Psoas muscle (tissue), 8 donors: ENCODE measurements at places on chromosomes 5 and 9.

GRCh38 chr9:105331160-105331559, 86.7 kb downstream of the SLC44A1 start:
- no peak for DNase-seq

DNA sequence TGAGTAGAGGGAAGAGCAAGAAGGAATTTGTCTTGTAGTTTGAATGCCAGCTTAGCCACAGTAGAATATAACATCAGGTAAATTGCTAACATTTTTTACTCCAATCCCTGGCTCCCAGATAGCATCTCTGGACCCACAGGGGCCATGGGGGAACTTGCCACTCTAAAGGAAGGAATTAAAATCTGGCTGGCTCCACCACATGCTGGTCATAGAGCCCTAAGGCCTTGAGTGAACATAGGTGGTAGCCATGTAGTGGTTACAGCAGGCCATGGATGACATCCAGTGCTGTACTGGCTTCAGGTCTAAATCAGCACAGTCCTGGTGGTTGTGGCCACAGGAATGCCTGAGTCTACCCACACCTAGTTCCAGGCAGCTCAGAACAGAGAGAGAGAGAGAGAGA, 109.9 kb upstream of the RGMB start:
- DNase-seq = no peak

- DNase-seq = no peak
Measured at GRCh38 chr5:61784341-61784740, 452.3 kb downstream of the ZSWIM6 start.

DNA sequence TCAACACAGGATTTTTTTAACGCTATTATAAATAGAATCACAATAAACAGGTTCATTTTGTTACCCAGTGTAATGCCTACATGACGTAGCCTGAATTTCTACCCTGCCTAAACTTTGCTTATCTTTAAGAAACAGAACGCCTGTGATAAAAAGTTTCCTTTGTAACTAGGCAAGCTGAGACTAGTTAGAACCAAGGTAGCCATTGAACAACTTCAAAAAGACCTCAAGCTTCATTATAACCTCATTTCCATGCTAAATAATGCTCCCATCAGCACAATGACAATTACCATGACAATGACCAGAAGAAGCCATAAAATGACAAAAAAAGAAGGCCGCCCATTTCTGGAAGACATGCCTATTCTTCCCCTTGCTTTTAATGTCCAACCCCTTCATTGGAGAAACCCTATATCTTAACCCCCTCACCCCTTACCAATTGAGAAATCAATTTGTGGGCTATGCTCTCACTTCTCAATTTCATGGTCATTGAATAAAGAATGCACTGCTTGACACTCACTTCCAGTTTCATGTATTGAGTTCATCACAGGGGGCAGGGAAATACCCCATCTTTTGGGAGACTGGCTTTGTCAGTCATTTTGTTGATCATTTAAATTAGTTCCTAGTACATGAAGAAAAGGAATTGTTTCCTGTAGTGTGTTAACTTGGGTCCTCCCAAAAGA, 276.8 kb downstream of the MCTP1 start:
- DNase-seq = no peak

DNA sequence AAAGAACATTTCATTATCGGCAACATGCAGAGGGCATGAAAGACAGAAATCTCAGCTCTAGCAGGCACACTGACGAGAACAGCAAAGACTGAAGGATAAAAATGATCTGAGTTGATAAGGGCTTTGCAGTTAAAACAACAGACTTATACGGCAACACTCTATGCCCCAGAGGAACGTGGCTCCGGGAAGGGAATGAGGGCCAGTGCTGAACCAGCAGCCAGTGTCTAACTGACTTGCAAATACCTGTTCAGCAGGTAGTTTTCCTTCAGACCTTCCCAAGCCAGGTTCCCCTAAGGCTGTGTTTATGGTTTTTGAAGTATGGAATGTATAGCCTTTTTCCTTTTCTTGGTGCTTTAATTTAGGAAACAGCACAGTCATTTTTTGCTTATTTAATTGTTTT, 121.3 kb upstream of the CDH18 start:
- DNase-seq = no peak

GRCh38 chr5:99054972-99055371, 126.2 kb upstream of the CHD1 start:
- no peak for DNase-seq

GRCh38 chr5:5591567-5591966, 169.1 kb downstream of the ICE1 start:
- no peak for DNase-seq

- no peak for DNase-seq
Measured at GRCh38 chr9:18821788-18822187, 211.2 kb downstream of the SAXO1 start.

DNA sequence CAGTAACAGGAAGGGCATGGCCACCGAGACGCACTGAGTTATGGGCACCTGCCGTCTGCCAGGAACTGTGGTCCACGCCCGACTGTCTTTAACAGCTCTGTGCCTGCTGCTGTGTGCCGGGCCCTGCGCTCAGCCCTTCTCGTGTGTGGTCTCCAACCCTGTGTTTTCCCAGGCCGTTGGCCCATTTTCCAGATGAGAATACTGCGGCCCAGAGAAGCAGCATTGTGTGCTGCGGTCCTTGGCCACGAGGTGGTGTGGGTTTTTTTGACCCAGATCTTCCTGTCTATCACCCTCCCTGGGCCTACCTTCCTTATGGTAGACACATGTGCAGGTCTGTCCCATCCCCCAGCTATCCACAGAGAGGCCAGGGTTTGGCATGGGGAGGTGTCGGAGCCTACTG, 47.0 kb downstream of the RXRA start:
- DNase-seq = no peak

- DNase-seq = no peak
Measured at GRCh38 chr9:88321764-88322163, 66.5 kb upstream of the SPIN1 start.

- DNase-seq = no peak
Measured at GRCh38 chr5:98586581-98586980, 186.9 kb upstream of the RGMB start.

- no peak for DNase-seq
Measured at GRCh38 chr5:42020788-42021530, 95.9 kb downstream of the FBXO4 start.

GRCh38 chr5:180824630-180825476, 22.2 kb upstream of the MGAT1 start:
- DNase-seq = no peak

GRCh38 chr5:127892467-127893207, 189.4 kb downstream of the CCDC192 start:
- DNase-seq = no peak

- peak; percentile 85 for DNase-seq
Measured at GRCh38 chr5:172716796-172717313, 54.1 kb downstream of the DUSP1 start.

GRCh38 chr5:120139039-120139438, 325.1 kb upstream of the PRR16 start:
- DNase-seq = no peak

GRCh38 chr5:135857630-135858311, 23.3 kb downstream of the SLC25A48 start:
- DNase-seq = no peak

- peak; percentile 9 for DNase-seq
Measured at GRCh38 chr9:128120741-128121465, 6.6 kb downstream of the PTGES2 start.

GRCh38 chr9:124869986-124870560, 8.1 kb downstream of the ARPC5L start:
- peak; percentile 50 for DNase-seq

- no peak for DNase-seq
Measured at GRCh38 chr5:164373876-164374275, 868.5 kb downstream of the MAT2B start.

GRCh38 chr9:124225945-124226344, 31.8 kb upstream of the NEK6 start:
- no peak for DNase-seq

DNA sequence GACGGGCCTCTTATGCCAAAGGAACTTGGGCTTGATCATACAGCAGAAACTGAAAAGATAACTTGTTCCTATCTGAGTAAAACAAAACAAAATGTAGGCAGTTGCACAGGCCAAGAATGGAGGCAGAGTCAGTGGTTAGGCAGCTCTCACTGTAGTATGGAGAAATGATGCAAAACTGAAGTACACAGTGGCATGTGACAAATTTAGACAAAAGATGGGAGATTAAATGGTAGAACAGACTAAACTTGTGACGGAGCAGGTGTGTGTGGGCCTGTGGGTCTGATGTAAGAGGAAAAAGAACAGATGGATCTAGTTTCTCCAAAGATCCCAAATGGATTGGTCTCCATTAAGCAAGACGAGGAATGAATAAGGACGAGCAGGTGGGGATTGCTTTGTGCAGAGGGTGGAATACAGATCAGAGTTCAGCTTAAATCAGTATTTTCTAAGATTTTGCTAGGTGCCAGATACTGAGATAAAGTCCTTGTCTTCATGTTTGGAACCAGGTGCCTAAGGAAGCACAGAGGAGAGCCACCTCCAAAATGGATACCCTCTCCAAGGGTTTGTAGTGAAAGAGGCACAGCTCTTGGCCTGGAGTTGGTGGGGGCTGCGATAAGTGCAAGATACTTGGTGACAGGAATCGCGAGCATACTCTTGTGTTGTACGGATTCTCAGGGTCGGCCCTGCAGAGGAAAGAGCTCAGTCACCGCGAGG, 722 bp upstream of the DCP2 start:
- no peak for DNase-seq

DNA sequence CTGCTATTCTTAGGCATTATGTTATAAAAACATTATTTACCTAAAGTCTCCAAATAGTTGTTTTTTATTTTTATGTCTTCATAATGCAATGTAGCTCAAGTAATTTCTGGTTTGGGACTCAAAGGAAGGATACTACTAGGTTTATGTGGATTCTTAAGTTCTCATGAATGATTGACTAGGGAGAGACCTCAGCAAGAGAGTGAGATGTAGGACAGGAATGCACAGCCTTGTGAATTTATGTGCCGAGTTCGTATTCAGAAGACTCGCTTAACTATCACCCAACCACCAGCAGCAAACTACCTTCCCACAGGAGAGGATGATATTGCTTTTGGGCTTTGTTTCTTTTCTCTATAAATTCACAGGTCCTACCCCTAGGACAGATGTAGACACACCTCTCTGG, 282.9 kb downstream of the ARHGEF28 start:
- DNase-seq = no peak

- DNase-seq = no peak
Measured at GRCh38 chr9:137281345-137282116, 4.0 kb downstream of the TOR4A start.

DNA sequence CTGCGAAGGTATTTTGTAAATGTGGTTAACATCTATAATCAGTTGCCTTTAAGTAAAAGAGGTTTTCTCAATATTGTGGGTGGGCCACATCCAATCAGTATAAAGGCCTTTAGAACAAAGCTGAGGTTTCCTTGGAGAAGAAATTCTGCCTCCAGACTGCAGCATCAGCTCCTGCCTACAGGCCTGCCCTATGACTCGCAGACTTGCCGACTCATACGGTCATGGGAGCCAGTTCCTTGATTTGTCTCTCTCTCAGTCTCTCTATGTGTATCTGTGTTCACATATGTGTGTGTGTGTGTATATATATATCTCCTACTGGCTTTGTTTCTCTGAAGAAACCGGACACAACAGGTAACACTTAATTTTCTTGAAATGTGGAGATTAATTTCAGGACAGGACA, 45.3 kb downstream of the SLC36A1 start:
- no peak for DNase-seq

DNA sequence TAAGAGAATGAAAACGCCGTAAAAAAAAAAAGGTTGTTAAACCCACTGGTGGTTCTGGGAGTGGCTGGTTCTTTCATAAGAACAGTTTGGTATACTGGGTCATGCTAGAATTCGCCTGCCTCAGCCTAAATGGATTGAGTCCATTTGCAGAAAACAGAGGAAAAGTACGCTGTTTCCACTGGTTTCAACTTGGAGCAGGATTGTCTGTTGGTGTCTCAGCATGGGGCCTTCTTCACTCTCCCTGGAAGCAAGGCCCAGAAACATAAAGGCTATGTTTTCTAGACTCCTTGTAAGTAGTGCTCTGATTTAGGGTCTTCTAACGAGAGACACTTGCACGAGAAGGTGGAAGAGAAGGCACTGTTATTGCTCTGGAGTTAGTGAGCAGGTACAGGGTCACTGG, 116.9 kb upstream of the MTAP start:
- no peak for DNase-seq

DNA sequence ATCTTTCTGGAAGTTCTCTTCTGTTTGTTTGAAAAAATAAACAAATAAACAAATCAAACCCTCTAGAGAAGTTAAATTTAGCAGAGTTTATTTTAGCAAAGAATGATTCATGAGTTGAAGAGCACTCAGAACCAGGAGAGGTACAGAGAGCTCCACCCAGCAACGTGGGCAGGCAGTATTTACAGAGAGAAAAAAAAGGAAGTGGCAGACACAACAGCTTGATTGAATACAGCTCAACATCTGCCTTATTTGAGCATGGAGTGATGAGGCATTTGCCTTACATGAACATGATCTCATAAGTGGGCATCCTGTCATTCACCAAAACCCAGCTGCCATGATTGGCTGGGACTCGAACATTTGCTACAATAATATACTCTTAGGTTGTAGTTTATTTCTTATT, 381.6 kb upstream of the ADAMTS16 start:
- DNase-seq = no peak

DNA sequence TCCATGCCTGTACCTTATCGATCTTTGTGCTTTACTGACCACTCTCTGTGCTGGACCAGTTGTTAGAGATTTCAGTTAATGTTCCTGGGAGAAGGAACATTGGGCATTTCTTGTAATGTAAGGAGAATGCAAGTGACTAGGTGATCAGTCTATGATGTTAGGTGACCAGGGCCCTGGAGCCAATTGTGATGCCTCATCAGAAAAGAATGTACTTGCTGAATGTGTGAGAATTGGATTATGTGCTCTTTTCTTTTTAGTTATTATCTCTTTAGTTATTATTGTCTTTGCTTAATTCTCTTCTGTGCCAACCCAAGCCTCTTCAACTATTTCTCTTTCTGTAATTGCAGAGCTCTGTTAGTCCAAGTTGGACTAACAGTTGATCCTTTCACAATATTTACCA, 92.9 kb downstream of the LRRC70 start:
- DNase-seq = no peak

DNA sequence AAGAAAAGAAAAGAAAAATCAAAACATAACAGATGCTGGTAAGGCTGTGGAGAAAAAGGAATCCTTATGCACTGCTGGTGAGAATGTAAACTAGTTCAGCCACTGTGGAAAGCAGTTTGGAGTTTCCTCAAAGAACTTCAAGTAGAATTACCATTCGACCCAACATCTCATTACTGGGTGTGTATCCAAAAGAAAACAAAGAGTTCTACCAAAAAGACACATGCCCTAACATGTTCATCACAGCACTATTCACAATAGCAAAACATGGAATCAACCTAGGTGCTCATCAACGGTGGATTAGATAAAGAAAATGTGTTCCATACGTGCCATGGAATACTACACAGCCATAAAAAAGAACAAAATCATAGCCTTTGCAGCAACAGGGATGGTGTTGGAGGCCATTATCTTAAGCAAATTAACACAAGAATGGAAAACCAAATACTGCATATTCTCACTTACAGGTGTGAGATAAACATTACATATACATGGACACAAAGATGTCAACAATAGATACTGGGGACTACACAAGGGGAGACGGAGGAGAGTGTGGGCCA, 63.4 kb downstream of the PDE6A start:
- DNase-seq = no peak
